ENCODE measurements at places on chromosomes 7 and 10. TPM values are rescaled to one million over a fixed set of nuclear protein-coding genes. Genes with fewer than 3 reads are reported as not detected.

GRCh38 chr10:97454330-97455036 lies 8.5 kb downstream of the ZDHHC16 start:
- DNase-seq, result no peak

GRCh38 chr7:24200407-24200966 lies 83.5 kb upstream of the NPY start:
- DNase-seq, result no peak

- DNase-seq, result no peak
Measured at GRCh38 chr7:20831451-20831850, 44.8 kb upstream of the SP8 start.

DNA sequence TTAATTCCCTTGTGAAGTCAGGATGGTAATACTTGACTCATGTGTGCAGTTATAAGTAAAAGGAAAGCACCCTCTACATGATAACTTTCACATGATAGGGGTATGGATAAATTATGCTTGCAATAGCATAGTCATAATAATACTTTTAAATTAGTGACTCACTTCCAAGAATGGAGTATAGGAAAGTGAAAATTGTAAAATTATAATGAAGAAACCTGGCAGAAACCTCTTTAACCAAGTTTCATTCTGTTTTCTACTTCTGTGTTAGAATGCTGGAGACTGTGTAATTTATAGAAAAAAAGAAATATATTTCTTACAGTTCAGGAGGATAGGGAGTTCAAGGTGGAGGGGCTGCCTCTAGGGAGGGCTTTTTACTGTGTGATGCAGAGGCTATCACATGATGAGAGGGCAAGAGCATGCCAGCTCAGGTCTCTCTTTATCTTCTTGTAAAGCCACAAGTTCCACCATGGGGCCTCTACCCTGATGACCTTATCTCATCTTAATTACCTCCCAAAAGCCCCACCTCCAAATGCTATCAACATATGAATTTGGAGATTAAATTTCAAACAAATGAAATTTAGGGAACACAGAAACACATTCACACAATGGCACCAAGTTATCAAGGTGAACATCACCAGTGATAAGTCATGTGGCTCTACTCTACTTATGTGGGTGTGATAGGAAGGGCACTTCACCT lies 43.2 kb downstream of the HDAC9 start:
- DNase-seq, result no peak

DNA sequence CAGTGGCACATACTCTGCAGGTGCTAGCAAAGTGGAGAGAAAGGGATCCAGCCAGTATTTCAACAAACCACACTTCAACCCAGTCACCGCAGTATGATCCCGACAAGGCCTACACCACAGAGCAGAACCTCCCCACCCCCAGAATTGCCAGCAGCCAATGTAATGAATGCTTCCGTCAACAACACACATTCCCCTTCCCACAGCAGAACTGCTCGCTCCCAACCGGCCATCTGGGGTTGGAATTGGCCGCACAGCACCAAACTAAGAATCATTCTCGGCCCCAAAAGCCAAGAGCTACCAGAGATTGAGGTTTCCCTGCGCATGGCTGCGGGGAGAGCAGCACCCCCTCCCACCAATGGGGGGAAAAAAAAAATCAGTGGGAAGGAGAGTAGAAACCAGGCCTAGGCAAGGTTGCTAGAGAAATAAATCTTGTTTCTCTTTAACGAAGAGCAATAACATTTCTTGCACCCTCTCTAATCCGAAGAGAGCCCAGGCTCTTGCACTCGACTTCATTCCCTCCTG lies 1.1 kb downstream of the WASL start:
- DNase-seq, result no peak

GRCh38 chr7:96127746-96128145 lies 194.2 kb downstream of the SLC25A13 start:
- no peak for DNase-seq

GRCh38 chr10:21732067-21732772 lies 198.2 kb downstream of the MLLT10 start:
- DNase-seq, result no peak

The KLLN gene
- total RNA-seq, result 0.22 TPM

The LRRC17 gene
- 1.1 TPM for total RNA-seq

The EPHA1 gene
- total RNA-seq, result 64.5 TPM

The ENTPD1 gene
- total RNA-seq, result 34.5 TPM

The LAMB1 gene
- total RNA-seq, result 25.2 TPM

Data from esophagus squamous epithelium (tissue), 5 donors.